ENCODE measurements at places on chromosomes 3 and 15.

DNA sequence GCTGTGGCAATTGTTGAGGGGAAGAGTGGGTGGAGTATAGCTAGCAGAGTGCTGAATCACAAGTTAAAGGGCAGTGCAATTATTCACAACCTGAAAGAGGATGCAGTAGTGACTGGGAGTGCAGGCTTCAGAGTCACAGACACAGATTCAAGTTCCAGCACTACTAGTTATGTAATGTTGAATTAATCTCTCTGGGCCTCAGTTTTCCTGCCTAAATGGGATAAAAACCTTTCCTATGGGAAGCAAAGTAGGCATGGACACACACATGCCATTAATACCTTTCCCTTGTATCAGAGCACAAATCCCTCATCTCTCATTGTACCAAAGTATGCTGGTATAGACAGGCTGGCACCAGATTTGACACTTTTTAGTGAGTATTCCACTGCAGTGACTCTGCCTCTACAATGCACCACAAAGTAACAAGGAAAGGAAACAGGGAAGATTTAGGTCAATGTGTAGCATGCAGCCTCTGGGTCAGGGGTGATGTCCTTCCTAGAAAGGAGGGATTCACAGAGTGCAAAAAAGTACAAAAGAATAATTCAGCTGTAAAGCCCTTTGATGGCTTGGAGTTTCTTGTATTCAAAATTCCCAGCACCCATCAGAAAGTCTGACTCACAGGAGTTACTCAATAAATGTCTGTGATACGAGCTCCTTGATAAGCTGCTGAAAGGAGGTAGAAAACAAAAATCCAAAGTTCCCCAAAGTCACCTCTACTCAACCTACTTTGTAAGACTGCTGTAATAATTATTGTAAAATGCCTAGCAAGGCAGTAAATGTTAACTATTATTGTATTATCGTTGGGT lies 507.5 kb upstream of the TGFBR2 start:
- no peak for DNase-seq

DNA sequence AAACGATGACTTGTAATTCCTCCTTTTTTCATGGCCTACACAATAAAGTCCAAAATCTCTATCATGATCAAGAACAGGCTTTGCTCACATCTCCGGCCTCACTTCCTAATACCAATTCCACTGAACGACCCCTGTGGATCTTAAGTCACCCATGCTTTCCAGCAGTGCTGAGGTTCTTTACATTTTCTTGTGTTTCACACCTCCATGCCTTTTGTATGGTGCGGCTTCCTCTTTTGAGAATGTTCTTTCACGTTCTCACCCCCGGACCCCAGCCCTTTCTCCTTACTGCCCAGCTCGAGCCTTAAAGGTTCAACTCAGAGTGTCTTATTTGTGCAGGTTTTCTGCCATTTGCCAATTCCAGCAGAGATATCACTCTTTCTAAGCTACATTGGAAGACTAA lies 70.1 kb downstream of the CSNK1G1 start:
- DNase-seq: no peak

DNA sequence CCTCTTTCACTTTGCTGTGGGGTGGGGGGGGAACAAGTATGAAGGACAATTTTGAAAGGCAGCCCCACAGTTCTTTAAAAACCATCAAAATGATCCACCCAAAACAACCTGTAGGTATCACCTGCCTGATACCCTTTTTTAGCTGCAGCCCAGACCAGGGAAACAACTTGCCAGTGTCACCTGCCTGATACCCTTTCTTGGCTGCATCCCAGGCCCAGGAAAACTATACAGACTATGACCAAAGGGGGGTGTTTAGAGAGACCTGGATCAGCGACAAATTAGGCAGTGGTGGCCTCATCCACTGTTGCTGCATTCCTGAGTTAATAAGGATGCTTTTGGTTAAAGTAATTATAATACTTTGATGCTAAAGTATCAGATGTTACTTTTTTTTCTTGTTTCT lies 122.0 kb downstream of the VPS13C start:
- DNase-seq: no peak

DNA sequence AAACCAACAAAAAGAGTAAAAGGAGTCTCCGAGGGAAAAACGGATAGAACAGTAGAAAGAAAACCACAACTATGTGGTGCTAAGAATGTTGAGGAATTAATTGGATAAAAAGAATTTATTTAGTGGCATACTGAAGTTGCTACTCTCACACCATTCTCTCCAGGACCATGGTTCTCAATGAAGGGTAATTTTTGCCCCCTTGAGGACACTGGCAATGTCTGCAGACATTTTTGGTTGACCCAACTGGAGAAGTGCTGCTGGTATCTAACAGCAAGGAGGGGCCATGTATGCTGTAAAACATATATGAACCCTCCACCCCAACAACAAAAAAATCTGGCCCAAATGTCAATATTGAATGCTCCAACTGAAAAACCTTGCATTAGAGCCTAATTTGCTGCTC lies 85.9 kb upstream of the CSPG5 start:
- no peak for DNase-seq

DNA sequence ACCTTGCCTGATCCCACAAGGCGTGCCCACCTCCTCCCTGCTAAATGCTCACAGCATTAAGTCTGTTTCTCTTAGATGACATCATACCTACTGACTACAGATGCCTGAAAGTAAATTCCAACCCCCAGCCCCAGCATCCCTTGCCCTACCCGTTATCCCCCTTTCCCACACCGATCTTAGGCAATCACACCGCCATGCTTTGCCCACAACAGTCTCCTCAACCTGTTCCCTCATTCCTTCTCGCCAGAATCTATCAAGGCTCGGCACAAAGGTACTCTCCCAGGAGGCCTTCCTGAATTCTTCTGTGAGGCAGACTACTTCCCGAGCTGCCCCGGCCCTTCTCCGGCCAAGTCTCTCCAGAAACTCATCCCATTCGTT lies 789 bp upstream of the SEC61A1 start:
- no peak for DNase-seq

DNA sequence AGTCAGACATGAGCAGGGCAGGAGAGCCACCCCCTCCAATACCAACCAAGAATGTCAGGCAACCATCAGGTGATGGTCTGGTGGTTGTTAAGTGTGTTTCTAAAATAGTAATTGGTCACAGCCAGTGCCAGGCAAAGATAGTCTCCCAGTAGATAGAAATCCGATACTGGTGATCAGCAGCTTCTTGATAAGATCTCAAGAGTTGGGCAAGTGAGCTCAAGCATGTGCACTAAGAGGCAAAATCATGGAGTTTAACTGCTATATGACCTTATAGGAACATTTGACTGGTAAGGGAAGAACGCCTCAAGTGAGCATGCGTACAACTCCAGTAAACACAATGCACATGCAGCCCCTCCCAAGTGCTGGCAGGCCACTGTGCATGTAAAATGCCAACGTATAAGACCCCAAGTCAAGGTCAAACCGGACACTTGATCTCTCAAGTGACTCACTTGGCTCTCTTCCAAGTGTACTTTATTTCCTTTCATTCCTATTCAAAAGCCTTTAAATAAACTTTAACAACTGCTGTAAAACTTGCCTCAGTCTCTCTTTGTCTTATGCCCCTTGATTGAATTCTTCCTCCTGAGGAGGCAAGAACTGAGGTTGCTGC lies 36.0 kb upstream of the CBLB start:
- no peak for DNase-seq

GRCh38 chr3:54120657-54121413 lies 1.5 kb upstream of the CACNA2D3 start:
- no peak for DNase-seq

All from stimulated activated CD4-positive, alpha-beta T cell treated with anti-CD3 and anti-CD28 coated beads, Interleukin-4, amount 100 ng/mL, for 4 hours (primary cell).